Hematopoietic multipotent progenitor cell treated with erythropoietin and hydrocortisone succinate and interleukin-3 and kit ligand, for 17 days (in vitro differentiated cells): ENCODE measurements at places on chromosomes 13 and 19.
A peak's percentile ranks its signal among the peaks of the same experiment; 100 is the strongest.

DNA sequence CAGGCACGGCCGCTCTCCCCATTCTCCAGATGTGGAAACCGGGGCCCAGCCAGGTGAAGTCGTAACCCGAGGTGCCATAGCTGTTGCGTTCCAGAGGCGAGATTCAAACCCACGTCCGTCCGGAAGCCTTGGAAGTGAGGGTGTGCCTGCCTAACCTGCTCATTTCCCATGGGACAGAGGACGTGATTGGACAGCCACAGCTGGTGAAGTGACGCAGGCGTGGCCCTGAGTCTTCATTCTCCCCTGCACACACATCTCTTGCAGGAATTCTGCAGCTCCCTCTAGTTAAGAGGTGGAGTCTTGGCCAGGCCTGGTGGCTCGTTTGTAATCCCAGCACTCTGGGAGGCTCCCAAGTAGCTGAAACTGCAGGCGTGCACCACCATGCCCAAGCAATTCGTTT, 16.8 kb downstream of the MEIS3 start:
- no peak for DNase-seq

- no peak for DNase-seq
Observed at GRCh38 chr13:60655256-60655655, 258.2 kb downstream of the TDRD3 start.

- DNase-seq: no peak
Observed at GRCh38 chr13:100917011-100917410, 242.4 kb upstream of the TMTC4 start.

DNA sequence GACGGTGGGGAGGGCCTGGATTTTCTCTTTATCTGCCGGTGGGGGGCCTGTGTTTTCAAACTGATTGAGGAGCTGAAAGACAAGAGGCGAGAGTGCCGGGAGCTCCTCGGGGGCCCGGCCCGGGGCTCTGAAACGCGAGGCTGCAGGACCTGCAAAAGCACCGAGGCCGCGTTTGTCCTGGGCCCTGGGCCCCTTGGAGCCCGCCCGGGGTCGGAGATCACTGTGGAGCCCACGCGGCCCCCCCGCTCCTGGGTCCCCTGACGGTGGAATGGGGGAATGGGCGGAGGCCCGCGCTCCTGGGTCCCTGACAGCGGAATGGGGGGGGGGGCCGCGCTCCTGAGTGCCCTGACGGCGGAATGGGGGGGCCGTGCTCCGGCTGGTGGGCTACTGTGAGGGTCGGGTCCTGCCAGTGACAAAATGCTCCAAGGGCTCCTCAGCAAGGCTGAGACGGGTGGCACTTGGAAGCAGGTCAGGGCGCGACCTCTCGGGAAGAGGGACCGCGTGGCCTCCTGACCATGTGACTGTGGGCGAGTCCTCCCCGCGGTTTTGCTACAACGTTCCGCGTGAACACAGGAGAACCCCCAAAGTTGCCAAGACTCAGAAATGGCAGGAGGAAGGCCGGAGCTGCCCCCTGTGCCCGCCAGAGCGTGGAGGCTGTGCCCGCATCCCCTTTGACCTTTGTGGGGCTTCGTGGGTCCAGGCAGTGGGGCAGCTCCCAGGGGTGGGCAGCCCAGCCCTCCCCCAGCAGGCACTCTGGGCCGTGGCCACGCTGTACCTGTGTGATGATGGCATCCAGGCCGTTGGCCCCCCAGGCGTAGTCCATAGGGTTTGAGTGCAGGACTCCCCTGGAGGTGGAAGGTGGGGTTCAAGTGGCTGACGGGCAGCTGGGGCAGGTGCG, 9.5 kb downstream of the FGF22 start:
- no peak for DNase-seq

DNA sequence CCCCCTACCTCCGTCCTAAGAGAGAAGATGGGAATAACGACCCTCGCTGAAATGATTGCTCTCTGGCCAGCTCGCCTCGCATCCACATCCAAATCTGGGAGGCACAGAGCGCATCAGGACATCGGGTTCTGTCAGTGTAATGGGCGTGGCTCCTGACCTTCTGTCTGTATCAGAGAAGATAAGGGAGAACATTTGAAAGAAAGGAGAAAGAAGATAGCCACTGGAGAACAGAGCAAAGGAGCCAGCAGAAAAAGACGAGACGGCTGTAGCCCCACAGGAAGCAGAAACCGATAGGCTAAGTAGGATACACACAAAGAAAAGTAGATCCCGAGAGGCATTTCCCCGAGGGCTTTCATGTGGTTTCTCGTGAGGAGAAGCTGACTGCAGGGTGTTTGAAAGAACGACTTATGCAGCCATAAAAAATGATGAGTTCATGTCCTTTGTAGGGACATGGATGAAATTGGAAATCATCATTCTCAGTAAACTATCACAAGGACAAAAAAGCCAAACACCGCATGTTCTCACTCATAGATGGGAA, 14.0 kb upstream of the GJB2 start:
- DNase-seq: no peak

DNA sequence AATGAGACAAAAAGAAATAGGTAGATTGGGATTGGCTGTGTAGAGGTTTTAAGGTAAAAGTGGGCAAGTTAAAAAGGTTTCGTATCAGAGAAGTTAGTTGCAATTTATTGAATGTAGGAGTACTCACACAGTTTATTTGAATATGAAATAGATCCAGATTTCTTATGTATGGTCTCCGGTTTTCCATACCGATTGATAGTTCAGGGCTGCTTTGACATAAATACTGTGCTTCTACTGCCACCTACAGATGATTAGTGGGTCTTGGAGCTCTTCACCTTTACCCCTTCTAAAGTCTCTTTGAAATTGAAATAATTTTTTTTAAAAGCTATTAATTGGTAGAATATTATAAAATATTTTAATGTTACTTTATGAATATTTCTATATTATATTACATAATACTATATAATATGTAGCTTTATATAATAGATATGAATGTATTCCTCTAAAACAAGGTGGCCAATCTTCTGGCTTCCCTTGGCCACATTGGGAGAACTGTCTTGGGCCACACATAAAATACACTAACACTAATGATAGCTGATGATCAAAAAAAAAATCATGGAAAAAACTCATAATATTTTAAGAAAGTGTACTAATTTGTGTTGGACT, 7.7 kb upstream of the GPR18 start:
- peak; percentile 80 for DNase-seq

DNA sequence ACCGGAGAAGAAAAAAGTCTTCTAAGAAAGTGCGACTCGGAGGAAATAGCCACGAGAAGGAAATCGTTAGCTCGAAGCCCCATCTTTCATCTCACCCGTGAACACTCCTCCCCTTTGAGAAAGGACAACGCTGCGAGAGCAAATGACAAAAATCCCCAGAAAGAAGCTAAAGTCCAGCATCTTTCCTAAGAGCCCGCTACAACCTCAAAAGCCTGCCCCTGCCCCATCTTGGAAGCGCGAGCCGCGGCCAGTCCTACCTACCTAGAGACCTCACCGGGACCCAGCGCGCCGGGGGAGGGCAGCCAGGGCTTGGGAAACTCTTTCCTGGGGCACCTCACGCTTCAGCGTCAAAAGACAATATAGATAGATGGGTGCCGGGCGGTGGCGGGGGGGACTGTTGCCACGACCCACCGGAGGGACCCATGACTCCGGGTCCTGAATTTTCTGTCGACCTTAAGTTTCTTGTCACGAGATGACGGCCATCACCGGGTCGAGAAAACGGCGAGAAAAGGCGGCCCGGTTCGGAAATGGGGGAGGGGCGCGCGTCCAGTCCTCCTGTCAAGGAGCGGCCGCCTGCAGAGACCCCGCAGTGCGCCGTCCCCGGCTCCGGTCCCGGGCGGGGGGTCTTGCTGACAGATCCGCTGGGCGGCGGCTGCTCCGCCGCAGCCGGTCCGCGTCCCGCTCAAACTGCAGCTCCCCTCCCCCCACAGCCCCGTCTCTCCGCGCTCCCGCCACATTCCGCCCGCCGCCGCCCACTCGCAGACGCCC, 65.9 kb downstream of the KCNRG start:
- no peak for DNase-seq

GRCh38 chr13:55069746-55070145, 2041.1 kb downstream of the OLFM4 start:
- no peak for DNase-seq

DNA sequence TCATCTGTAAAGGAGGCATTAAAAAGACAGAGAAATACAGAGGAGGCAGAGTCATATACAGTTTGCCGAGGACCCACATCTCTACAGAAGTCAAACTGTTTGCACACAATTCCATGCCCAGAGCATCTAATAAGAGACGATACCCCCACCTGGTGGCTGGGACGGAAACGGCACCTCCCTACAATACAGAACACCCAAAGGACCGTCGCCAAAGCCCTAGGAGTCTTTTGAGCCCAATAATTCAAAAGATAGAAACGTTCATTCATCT, 703 bp upstream of the PLEKHG2 start:
- DNase-seq: peak; percentile 94

GRCh38 chr19:34573226-34573864, 91.8 kb downstream of the WTIP start:
- no peak for DNase-seq

- DNase-seq: no peak
Observed at GRCh38 chr13:110628952-110629701, 13.8 kb downstream of the NAXD start.

DNA sequence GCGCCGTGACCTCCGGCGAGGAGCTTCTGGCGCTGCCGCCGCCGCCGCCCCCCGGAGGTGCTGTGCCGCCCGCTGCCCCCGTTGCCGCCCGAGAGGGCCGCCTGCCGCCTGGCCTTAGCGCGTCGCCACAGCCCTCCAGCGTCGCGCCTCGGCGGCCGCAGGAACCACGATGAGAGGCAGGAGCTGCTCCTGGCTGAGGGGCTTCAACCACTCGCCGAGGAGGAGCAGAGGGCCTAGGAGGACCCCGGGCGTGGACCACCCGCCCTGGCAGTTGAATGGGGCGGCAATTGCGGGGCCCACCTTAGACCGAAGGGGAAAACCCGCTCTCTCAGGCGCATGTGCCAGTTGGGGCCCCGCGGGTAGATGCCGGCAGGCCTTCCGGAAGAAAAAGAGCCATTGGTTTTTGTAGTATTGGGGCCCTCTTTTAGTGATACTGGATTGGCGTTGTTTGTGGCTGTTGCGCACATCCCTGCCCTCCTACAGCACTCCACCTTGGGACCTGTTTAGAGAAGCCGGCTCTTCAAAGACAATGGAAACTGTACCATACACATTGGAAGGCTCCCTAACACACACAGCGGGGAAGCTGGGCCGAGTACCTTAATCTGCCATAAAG, 4.8 kb downstream of the PDX1 start:
- no peak for DNase-seq

DNA sequence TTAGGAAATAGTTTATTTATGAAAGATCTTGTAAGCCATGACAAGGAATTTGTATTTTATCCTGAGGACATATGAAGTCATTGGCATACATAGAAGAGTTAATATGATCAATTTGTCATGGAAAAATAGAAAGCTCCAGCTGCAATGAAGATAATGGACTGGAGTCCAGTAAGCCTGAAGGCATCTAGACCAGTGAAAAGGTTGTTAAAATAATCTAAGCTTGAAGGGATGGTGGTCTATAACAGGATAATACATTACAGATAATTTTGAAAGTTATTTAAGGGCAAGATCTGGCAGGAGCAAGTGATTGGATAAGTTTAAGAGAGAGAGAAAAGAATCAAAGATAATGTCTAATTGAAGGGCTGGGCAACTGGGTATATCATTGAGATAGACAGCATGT, 224.2 kb downstream of the GPC6 start:
- no peak for DNase-seq

GRCh38 chr19:22735911-22736645, 47.9 kb downstream of the ZNF99 start:
- DNase-seq: no peak

DNA sequence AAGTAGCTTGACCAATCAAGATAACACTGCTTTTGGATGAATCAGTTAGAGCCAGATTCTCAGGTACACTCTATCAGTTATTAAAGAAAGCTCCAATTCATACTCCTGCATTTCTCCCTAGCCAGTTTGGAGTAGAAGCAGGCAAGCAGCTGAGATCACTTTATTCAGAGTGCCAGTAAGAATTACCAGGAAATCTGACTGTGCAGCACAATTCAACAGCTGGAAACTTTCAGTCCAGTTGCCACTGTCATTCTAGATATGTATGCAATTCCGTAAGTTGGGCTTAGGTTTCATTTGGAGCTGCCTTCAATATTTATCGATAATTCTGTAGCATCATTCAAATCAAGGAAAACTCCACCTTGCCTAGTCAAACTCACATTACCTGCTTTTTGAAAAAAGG, 2625.6 kb upstream of the PCDH20 start:
- DNase-seq: no peak

DNA sequence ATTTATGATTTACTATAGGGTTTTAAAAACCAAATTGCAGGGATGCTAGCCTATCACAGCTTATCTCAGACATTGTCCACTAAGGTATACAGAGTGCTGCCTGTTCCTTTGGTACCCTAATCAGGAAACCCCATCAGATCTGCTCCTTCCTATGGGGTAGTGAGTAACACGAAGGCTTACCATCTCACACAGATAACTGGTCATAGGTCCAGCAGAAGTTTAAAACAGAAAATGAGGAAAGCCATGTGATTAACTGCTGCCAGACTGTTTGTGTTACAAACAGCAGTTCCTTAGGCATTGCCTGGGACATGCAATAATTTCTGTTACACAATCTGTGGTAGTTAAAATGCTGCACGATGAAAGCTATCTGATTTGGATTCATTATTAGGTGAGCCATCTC, 53.5 kb upstream of the ALOX5AP start:
- DNase-seq: no peak

- no peak for DNase-seq
Observed at GRCh38 chr13:109568339-109568818, 218.0 kb downstream of the IRS2 start.
